Activated CD8-positive, alpha-beta memory T cell treated with anti-CD3 and anti-CD28 coated beads, Interleukin-2, amount 50 U/mL, for 4 hours (primary cell): ENCODE measurements at places on chromosomes 3 and 15.
A peak's percentile ranks its signal among the peaks of the same experiment; 100 is the strongest.

GRCh38 chr15:84570164-84570735 is 30.6 kb upstream of the ZSCAN2 start:
- DNase-seq, result peak; percentile 58

- DNase-seq, result no peak
These were observed 128.5 kb upstream of the GAP43 start for GRCh38 chr3:115494826-115495225.

DNA sequence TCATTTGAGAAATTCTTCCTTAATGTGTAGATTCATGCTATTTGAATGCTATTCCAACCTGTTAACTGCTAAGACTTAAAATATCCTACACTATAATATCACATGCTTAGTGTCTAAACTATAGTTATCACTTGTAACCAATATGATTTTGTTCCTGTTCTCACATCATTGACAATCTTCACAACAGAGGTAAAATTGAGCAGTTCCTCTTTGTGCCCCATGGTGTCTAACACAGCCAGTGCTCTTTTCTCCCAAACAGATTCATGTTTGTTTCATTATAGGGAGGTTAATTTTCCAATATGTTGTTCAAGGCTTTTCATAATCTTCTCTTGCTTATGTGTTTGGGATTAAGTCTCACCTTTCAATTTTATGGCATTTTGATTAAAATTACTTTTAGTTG is 591.1 kb downstream of the ZPLD1 start:
- DNase-seq, result no peak

DNA sequence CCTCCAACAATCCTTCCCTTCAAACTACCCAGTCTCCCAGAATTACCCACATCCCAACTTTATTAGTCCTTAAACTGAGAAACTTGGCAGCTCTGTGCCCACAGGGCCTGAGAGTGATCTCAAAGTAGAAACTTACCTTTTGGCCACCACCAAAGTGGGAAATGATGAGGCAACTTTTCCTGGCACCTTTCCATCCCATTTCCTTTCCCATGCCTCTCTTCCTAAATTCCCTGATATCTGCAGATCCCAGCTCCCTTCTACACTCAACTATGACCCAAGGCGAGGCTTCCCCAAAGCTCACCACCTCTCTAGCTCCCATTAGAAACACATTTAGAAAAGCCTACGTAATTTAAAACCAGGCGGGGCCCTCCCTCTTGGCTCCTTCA is 271.9 kb downstream of the FOXP1 start:
- no peak for DNase-seq

DNA sequence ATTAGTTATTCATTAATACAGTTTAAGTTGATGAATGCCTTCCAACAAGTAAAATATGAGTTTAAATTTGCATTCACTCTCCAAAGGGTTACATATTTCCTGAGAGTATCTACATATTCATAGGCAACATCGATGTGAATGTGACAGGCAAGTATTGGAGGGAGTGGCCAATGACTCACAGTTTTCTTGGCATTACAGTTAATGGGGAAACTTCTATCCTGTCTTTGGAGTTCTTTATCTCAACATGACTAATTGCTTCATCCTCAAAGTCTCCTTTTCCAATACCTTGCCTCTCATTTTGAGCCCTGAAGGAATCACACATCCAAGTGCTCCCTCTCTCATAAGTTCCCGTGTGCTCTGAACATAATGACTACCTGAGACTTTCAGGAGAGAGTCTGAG is 439.7 kb upstream of the FRG2C start:
- no peak for DNase-seq
